Mucosa of gallbladder (tissue), 1 donor: ENCODE measurements at places on chromosomes 16 and 17.

DNA sequence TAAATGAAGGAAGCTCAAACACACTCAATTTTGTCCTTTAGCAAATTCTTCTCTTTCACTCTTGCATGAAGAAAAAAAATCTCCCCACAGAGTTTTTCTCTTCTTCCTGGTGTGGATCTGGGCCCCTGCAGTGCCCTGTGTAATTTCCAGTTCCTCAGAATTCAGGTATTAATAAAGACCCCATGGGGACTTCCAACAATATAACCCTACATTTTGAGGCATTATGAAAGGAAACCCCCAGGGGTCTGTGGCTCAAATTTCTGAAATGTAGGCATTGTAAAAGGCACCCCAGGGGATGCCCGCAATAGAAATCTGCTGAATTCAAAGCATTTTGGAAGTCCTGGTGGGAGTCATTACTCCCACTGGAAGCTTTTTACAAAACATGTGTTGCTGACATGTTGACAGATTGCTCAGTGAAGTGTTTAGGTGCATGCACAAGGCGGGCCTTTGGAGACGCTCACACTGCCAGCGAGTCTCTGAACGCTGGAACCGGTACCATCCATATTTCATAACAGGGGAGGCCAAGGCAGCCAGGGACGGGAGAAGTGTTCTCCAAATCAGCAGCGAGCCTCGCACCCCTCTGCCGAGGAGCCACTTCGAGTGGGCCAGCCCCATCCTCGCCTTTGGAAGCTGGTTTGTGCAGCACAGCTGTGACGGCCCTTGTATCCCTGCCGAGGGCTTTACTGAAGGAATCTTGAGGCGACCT lies 154.0 kb downstream of the ZNF423 start:
- DNase-seq, result peak; percentile 38

- no peak for DNase-seq
Observed at GRCh38 chr17:58401287-58401686, 16.0 kb downstream of the RNF43 start.

DNA sequence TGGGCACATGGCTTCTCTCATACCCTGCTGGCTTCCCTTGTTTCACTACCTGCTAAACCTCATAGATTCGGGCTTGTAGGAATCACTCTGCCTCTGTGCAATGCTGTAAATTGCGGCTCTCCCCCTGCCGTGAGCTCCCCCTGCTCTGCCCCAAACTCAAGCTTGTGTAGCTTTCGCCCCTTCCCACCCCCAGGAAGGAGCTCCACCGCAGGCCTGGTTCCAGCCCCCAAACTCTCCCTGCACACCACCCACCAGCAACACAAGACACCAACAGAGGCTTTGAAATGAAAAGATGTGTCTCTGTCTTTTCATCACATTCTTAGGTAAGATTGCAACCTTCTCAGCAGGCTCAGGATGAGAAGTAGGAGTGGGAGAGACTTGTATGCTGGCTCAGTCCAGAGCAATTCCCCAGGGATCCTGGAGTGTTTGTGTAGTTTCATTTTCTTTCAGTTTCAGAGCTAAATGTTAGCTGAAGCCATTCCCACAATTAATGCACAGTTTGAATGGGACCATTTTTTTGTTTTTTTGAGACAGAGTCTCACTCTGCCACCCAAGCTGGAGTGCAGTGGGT lies 14.2 kb downstream of the CX3CL1 start:
- no peak for DNase-seq

DNA sequence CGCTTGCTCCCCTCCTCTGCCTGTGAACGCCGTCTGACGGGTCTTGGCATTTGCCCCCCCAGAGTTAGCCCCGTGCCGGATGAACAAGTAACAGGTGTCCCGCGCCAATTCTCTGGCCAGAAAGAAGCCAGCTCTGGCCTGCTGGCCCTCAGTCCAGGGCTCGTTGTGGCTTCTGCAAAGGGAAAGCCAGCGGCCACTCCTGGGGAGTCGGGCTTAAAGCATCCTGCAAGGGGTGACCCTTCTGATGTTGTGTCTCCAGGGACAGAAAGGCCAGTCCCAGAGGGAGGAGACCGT lies 18.4 kb upstream of the OSGIN1 start:
- DNase-seq, result no peak
